Stimulated activated CD8-positive, alpha-beta memory T cell treated with anti-CD3 and anti-CD28 coated beads, Interleukin-15, amount 100 ng/mL, for 4 hours (primary cell): ENCODE measurements at places on chromosomes 5 and 9.

DNA sequence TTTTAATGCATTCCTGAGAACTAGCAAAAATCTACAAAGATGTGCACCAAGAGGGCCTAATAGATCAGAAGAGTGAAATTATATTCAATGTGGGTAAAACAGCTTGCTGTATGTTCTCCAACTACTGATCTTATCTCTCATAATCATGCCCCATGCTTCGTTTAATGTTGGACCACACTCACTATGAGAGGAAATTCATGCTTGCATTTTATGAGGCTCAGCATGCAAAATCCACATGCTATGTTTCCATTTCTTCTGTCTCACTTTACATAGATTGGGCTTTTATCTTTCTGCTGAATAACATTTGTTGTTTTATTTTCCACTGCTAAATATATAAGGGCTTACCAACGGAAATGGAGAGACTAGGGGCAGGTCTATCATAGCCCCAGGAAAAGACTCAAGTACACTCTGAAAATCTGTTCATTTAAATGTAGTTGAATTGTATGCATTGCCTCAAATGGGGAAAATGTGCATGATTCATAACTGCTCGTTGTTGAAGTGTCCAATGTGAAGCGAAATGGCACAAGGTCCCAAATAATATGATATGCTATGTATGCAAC lies 474.2 kb downstream of the EFNA5 start:
- no peak for DNase-seq

- no peak for DNase-seq
Measured at GRCh38 chr5:150499437-150499956, 8.4 kb upstream of the NDST1 start.

- no peak for DNase-seq
Measured at GRCh38 chr5:137619191-137619870, 116.6 kb downstream of the KLHL3 start.

- no peak for DNase-seq
Measured at GRCh38 chr9:91060520-91061343, 259.1 kb downstream of the SYK start.

GRCh38 chr9:794386-794785 lies 47.1 kb upstream of the DMRT1 start:
- DNase-seq: no peak

DNA sequence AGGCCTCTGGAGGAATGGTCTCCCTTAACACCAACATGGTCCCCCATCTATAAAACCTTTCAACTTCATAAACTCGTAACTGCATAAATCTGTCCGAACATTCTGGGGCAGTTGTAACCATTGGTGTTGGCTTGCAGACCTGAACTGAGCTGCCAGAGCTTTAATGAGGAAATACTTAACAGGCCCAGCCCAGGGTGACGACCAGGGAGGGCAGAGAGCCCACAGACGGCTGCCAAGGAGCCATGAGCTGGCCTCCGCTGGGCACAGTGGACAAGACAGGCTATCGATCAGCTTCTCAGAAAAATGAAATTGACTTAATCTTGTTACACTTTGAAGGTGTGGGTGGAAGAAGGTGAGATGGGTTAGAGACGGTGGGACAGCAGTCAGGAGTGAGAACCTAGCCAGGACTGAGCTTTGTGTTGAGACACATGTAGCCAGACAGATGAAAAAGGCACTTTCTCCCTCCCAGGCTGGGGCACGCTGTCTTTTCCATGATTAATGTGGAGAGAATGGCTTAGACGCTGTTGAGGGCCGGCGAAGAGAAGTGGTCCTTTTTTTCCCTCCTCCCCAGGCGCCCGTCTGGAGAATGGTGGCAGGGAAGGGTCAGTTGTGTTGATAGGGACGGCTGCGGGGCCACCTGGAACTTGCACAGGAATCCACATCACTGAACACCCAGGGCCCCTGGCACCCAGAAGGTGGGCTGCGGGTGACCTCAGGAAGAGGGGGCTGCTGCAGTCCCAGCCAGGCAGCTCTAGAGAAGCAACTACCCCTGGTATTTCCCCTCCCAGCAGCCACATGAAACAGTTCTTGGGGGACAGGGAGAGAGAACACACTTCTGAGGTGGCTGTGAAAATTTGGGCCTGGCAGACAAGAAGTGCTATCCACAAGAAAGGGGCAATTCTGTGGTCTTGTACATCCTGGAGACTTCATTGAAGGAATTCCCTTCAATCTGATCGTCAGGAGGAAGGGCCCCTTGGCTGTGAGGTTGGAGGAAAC lies 27.3 kb upstream of the TCOF1 start:
- no peak for DNase-seq

GRCh38 chr5:136613230-136613629 lies 247.9 kb upstream of the TRPC7 start:
- no peak for DNase-seq

- no peak for DNase-seq
Measured at GRCh38 chr5:162641142-162641813, 573.7 kb downstream of the GABRG2 start.

GRCh38 chr5:173781816-173782670 lies 106.1 kb upstream of the CPEB4 start:
- peak; percentile 65 for DNase-seq

- DNase-seq: no peak
Measured at GRCh38 chr9:14198047-14198840, 115.7 kb downstream of the NFIB start.

DNA sequence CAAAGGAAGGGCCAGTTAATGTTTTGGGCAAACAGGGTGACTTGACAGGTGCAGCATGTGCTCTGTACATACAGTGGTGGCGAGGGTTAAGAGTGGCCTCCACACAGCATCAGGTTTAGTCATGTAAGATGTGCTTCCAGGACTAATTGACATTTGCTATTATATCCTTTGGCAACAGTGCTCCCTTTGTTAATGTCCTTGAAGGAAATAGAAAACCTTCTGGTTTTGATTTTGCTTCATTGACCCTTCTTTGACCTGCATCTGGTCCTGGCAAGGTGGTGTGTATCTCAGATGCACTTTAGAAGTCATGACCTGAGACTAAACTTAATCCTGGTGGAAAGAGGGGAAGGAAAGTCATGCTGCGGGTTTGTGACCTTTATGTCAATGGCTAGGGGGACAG lies 440.0 kb downstream of the ENC1 start:
- no peak for DNase-seq

DNA sequence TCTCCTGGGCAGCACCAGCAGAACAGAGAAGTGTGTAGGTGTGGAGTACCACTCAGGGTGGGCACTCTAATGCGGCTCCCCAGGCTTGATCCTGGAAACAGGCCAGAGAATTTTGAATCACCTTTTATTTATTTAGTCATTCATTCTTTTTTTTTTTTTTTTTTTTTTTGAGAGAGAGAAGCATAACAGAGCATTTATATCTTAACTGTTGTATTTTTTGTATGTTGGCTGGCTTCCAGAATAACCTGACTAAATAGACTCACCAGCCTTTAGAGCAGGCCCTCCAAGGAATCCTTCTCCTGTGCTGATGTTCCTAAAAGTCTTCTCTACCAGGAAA lies 153.4 kb downstream of the PIK3R1 start:
- no peak for DNase-seq

- DNase-seq: no peak
Measured at GRCh38 chr5:122220511-122220910, 91.2 kb downstream of the ZNF474 start.

- no peak for DNase-seq
Measured at GRCh38 chr9:86340356-86341006, 13.7 kb downstream of the TUT7 start.

DNA sequence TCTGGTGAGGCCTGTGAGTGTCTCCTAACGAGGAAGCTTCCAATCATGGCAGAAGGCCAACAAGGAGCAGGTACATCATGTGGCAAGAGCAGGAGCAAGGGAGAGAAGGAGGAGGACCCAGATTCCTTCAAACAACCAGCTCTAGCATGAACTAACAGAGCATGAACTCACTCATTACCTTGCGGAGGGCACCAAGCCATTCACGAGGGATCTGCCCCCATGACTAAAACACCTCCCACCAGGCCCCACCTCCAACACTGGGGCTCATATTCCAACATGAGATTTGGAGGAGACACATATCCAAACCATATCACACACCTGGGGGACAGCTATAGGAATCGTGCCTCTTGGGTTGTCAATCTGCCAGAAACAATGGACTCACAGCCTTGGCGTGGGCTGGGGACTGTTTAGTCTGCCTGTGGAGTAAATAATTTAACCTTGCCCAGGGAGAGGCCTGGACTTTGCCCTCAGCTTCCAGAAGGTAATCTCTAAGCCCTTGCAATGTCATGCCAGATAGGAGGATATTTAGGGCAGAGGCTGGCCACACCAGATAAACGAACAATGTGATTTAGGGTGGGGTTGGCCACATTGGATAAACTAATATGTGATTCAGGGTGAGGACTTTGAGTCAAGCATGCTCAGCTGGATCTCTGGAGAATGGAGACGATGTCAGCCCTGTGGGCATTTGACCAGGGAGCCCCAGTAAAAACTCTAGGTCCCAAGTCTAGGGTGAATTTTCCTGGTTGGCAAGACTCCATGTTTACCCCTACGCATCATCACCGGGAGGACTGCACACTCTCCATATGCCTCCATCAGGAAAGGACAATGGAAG lies 13.6 kb upstream of the VDAC1 start:
- DNase-seq: no peak

- no peak for DNase-seq
Measured at GRCh38 chr5:65094279-65094678, 325.5 kb downstream of the CWC27 start.
